Pancreas (tissue), 10 donors: ENCODE measurements at places on chromosomes 1 and 21. TPM values are rescaled to one million over a fixed set of nuclear protein-coding genes. Genes with fewer than 3 reads are reported as not detected.
A peak's percentile ranks its signal among the peaks of the same experiment; 100 is the strongest.

ITLN2 gene
- not detected for total RNA-seq

TGFB2 gene
- total RNA-seq = 16.6 TPM

DCST1 gene
- not detected for total RNA-seq

ARHGAP29 gene
- total RNA-seq = 7.5 TPM

MXRA8 gene
- total RNA-seq = 3.9 TPM

S1PR1 gene
- total RNA-seq = 5.9 TPM

- no peak for DNase-seq
- no peaks in the 10 kb centered on the region for H3K36me3 ChIP-seq
- H3K4me1 ChIP-seq = no peaks in the 10 kb centered on the region
- no peak overlapping the region for H3K4me3 ChIP-seq
- H3K27ac ChIP-seq = peak overlapping the region; percentile 69
These were observed 27.2 kb downstream of the NUAK2 start for GRCh38 chr1:205294175-205294917.

GRCh38 chr1:61888808-61889207, 146.5 kb downstream of the PATJ start:
- no peak overlapping the region for H3K27ac ChIP-seq
- H3K27me3 ChIP-seq = no peaks in the 10 kb centered on the region
- no peak overlapping the region for H3K4me3 ChIP-seq

- H3K27ac ChIP-seq = no peak overlapping the region
- H3K27me3 ChIP-seq = no peaks in the 10 kb centered on the region
- no peaks in the 10 kb centered on the region for H3K4me1 ChIP-seq
- no peak for DNase-seq
These were observed 318.8 kb downstream of the PCP4 start for GRCh38 chr21:40186045-40186444.

DNA sequence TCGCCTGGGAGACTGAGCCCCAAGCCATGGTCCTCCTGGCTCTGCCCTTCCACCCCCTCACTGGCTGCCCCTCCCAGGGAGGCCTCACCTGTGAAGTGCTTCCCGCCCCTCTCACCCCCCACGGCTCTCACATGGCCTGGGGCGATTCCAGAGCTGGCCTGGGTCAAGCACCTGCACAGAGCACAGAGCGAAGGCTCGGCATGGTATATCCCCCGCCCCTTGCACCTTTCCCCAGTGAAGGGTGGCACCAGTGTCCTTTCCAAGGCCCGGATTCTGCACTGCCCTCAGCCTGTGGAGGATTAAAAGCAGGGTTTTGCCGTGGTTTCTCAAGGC, 1.1 kb upstream of the AJAP1 start:
- no peaks in the 10 kb centered on the region for H3K4me1 ChIP-seq
- no peak overlapping the region for H3K27ac ChIP-seq
- no peak overlapping the region for H3K4me3 ChIP-seq
- no peaks in the 10 kb centered on the region for H3K36me3 ChIP-seq

GRCh38 chr1:58392083-58392482, 154.4 kb downstream of the OMA1 start:
- no peaks in the 10 kb centered on the region for H3K27me3 ChIP-seq
- no peaks in the 10 kb centered on the region for H3K4me1 ChIP-seq
- no peak for DNase-seq
- no peak overlapping the region for H3K4me3 ChIP-seq

GRCh38 chr21:8988696-8989095, 1532.7 kb upstream of the TPTE start:
- H3K27ac ChIP-seq = no peak overlapping the region
- H3K36me3 ChIP-seq = no peaks in the 10 kb centered on the region
- no peaks in the 10 kb centered on the region for H3K27me3 ChIP-seq
- DNase-seq = no peak

DNA sequence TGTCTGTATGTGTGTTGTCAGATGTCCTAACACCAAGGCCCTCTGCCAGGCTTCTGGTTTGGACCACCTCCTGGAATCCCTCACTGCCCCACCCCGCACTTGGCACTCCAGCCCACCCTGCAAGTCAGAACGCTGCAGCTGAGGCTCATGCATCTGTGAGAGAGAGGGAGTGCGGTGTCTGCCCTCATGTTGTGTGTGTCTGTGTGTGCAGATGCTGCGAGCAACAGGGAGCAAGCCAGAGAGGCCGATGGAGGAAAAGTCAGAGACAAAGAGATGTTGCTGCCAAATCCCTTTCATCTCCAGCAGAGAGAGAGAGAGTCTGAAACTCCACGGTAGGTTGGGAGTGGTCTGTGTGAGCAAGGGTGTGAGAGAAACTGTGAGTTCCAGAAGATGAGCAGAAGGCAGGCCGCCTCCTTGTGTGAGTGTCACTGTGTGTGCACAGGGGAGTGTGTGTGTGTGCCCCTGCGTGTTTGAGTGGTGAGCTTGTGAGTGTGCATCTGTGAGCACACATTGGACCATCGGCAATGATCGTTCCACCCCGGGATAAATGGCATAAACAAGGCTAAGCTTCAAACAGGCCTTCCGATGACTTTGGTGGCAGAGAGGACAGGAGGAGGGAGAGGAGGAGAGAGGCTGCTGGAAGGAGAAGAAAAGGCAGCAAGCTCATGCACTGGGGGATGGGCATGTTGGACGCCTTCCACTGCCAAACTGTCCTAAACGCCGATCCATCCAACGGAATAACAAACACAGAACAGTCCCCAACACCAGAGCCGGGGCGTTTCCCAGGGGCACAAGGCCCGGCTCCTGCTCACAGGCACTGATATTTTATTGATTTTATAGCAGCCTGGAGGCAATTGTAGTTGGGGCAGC, 99.2 kb upstream of the GRIK3 start:
- no peak overlapping the region for H3K4me3 ChIP-seq
- H3K36me3 ChIP-seq = no peaks in the 10 kb centered on the region
- no peaks in the 10 kb centered on the region for H3K4me1 ChIP-seq
- H3K27me3 ChIP-seq = no peaks in the 10 kb centered on the region

- no peaks in the 10 kb centered on the region for H3K27me3 ChIP-seq
- no peak overlapping the region for H3K27ac ChIP-seq
- no peak for DNase-seq
- no peaks in the 10 kb centered on the region for H3K4me1 ChIP-seq
These were observed 22.6 kb downstream of the GPR157 start for GRCh38 chr1:9106286-9106685.

DNA sequence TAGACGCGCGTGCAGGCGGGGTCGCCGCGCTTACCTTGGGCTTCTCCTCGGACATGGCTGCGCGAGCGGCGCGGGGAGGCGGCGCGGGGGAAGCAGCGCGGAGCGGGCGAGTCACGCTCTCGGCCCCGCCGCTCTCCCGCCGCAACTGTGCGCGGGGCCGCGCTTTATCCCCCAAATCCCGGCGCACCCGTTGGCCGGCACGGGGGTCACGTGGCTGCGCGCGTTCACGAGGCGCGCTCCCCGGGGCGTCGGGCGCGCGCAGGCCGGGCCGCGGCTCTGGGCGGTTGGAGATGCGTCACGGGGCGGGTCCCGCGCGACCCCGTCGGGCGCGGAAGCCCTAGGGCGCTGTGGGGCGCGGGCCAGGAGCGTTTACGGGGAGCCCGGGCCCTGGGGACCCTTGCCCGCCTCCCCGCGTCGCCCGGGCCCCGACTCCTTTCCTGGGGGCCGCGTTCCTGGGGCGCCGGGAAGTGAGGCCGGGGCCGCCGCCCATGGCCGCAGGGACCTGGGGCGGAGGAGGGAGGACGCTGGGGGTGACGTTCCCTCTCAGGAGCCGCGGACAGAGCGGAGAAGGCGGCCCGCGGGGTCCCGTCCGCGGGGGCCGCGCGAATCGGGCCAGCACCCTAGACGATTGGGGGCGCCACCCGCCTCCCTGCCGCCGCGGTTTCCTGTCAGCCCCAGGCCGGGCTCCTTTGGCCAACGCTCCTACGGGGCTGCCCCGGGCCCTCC, at the start of gene SUMO3:
TSS of gene SUMO3 (minus strand) at position 149 of the 726 bp plus-strand sequence. CDS start at position 55, 94 bp downstream.
- no peaks in the 10 kb centered on the region for H3K27me3 ChIP-seq
- no peaks in the 10 kb centered on the region for H3K4me1 ChIP-seq
- H3K36me3 ChIP-seq = no peaks in the 10 kb centered on the region
- peak; percentile 93 for DNase-seq

DNA sequence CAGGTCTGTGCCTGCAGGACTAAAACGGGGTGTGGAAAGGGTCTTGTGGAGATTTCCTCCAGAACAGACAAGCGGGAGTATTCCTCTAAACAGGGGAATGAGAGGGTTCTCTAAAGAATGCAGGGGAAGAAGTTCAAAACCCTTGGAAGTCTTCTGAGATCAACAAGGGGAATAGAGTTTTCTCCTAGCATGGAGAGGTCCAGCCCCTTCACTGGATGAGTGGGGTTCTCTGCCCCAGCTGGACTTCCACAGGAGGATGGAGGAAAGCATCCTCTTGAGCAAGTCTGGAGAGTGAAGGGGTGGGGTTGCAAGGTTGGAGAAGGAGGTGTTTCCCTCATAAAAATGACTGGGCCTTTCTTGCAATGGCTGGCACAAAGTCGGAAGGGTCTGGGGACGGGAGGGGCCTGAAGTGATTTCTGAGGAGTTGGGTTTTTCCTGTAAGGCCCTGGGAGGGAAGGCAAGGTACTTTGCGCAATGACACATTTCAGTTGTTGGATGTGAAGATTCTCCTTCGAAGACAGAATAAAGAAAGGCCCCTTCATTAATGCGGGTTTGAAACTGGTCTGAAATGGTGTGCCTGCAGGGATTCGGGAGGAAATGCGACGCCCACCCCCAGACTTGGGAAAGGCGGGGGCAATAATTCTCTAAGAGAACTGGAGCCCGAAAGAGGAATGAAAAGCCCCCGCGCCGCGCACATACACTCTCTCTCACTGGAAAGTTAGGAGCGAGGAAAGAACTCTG, 884 bp downstream of the SPATA6 start:
- peaks cover 10% of the 10 kb centered on the region for H3K4me1 ChIP-seq
- H3K4me3 ChIP-seq = peak overlapping the region; percentile 55
- no peak for DNase-seq

GRCh38 chr1:199550199-199551065, 477.1 kb upstream of the NR5A2 start:
- H3K4me1 ChIP-seq = no peaks in the 10 kb centered on the region
- no peak overlapping the region for H3K27ac ChIP-seq
- H3K4me3 ChIP-seq = no peak overlapping the region

DNA sequence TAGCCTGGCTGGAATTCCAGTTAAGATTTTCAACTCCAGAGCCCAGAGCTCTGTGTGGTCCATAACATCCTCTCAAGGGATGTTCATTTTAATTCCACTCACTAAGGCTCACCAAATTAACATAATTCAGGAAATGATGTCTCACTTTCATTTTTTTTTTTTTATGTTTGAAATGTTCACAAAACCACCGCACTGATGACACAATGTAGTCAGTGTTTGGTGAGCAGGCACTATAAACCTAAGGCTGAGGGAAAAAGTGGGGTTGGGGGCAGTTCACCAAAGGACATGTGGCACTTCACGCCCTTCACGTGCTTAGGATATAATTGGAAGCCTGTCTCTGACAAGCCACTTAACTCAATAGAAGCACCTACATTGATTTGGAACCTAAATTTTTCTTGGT, 177.3 kb upstream of the CAMK1G start:
- no peaks in the 10 kb centered on the region for H3K4me1 ChIP-seq
- DNase-seq = no peak
- no peaks in the 10 kb centered on the region for H3K36me3 ChIP-seq
- H3K4me3 ChIP-seq = no peak overlapping the region
- H3K27ac ChIP-seq = no peak overlapping the region
- H3K27me3 ChIP-seq = no peaks in the 10 kb centered on the region

DNA sequence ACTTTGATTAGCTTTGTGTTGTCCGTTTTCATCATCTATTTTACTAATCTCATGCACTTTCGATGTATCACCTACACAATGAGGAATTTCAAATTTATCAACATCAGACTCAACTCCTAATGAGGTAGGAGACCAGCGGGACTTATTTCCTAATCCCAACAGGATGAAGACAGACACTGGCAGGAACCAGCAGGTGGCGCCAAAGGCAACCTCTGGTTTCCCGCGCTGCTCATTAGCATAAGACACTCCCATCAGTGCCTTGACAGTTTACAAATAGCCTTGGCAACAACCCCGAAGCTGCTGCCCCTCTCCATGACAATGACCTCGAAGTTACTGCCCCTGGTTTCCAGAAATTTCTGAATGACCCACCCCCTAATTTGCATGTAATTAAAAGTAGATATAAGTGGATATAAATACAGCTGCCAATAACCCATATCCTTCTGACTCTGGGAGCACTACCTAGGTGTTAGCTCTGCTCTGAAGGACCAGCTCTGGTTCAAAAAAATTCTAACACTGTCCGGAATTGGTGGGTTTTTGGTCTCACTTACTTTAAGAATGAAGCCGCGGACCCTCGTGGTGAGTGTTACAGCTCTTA, 974.8 kb downstream of the ADGRL2 start:
- H3K4me3 ChIP-seq = no peak overlapping the region
- no peaks in the 10 kb centered on the region for H3K36me3 ChIP-seq
- no peaks in the 10 kb centered on the region for H3K27me3 ChIP-seq
- H3K27ac ChIP-seq = no peak overlapping the region
- H3K4me1 ChIP-seq = no peaks in the 10 kb centered on the region
